ENCODE measurements at places on chromosomes 11 and 22.

- no peak for DNase-seq
Observed at GRCh38 chr22:20965104-20965887, 1.8 kb upstream of the AIFM3 start.

DNA sequence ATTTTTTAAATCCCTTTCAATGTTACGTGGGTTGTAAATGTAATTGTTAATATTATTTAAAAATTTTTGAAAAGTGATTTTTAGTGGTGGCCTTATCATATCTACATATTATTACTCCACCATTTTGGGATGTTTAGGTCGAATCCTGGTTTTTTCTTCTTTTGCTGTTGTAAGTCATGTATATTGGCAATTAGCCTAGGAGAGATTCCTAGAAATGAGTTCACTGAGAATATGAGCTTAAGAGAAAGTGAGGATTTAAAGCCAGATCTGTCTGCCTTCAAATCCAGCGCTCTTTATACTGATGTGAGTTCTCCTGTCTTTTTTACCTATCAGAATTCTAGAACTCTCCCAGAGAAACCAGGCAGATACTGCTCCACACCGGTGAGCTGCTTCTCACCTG, 56.1 kb downstream of the PTPRJ start:
- no peak for DNase-seq

DNA sequence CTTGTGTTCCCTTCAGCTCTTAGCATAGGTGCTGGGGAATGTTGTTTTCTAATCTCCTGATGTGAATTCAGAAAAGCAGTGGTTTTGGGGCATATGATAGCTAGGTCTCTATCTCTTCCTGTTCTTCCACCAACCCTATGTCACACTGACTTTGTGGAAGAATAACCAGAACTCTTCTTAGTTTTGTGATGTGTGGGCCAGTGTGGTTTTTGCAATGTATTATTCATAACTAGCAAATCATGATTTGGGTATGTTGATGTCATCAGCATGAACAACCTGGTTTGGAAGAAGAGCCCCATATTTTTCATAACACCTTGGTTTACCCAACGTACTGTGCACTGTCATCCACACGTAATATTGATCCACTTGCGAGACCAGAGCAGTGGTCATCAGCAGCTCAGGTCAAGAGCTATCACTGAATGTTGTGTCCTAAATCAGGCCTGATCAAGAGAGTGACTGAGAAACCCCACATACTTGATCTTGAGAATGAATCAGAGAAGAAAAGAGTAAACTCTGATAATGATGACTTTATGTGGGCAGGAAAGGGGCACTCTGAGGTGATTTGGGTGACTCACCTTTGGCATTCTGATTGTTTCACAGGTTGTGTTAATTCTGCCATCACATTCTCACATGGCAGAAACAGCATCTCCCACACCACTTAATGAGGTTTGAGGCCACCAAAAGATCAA, 19.4 kb upstream of the MS4A6E start:
- DNase-seq = no peak

DNA sequence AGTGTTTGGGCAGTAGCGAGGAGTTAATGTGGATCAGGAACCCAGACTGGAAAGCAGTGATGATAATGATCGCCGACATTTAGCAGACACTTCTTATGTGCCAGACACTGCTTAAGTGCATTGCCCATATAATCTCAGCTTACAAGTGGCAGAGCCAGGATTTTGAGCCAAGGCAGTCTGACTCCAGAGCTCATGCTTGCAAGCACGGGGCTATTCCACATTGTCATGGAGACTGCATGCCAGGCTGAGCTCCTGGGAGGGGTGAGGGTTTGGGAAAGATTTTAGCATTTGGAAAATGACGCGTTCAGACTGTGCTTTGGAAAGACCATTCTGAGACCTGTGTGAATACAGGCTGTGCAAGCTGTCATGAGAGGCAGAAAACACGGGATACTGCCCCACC, 302.7 kb downstream of the DDX10 start:
- DNase-seq = no peak

- DNase-seq = no peak
Observed at GRCh38 chr11:133204158-133204557, 328.1 kb downstream of the OPCML start.

GRCh38 chr22:42484506-42484905, 35.1 kb downstream of the RRP7A start:
- no peak for DNase-seq

Data from CD4-positive, alpha-beta T cell treated with Interleukin-10 for 1 hour (primary cell).